NCI-H187 (cell line): ENCODE measurements at places on chromosomes 13 and 19.

- no peak for DNase-seq
Measured at GRCh38 chr13:23626700-23627099, 56.5 kb downstream of the TNFRSF19 start.

DNA sequence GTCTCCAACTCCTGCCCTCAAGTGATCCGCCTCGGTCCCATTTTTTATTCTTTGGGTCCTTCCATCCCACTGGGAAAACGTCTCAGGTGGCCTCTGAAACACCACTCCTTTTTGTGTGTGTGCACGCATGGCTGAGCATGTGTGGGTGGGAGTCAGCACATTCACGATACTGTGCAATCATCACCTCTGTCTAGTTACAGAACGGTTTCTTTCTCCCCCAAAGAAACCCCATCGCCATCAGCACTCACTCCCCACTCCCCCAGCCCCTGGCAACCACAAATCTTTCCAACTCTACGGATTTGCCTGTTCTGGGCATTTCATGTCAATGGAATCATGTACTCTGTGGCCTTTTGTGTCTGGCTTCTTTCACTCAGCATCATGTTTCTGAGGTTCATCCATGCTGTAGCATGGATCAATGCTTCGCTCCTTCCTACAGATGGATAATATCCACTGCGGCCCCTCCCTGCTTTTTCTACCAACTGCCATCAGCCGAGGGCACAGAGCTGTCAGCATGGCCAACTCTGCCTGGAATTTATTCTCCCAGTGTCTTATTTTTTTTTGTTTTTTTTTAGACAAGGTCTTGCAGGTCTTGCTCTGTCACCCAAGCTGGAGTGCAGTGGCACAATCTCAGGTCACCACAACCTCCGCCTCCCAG is 9.7 kb downstream of the F2RL3 start:
- no peak for DNase-seq

DNA sequence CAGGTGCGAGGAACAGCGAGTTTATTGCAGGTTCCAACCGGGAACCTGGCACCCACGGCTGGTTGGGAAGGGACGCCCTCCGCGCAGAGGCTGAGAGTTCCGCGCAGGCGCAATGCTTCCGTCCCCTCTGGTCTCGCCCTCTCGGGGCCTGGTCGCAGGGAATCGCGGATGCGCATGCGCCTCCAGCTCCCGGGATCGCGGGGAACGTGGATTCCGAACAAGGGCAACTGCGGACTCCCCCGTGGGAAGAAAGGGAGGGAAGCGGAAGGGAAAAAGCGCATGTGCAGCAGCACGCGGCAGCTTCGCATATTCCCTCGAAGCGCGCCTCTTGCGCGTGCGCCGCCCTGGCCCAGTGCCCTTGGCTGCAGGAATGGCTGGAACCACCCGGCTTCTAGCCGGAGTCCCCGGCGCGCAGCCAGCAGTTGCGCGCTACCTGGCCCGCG is 1.1 kb downstream of the TSSK6 start:
- no peak for DNase-seq

DNA sequence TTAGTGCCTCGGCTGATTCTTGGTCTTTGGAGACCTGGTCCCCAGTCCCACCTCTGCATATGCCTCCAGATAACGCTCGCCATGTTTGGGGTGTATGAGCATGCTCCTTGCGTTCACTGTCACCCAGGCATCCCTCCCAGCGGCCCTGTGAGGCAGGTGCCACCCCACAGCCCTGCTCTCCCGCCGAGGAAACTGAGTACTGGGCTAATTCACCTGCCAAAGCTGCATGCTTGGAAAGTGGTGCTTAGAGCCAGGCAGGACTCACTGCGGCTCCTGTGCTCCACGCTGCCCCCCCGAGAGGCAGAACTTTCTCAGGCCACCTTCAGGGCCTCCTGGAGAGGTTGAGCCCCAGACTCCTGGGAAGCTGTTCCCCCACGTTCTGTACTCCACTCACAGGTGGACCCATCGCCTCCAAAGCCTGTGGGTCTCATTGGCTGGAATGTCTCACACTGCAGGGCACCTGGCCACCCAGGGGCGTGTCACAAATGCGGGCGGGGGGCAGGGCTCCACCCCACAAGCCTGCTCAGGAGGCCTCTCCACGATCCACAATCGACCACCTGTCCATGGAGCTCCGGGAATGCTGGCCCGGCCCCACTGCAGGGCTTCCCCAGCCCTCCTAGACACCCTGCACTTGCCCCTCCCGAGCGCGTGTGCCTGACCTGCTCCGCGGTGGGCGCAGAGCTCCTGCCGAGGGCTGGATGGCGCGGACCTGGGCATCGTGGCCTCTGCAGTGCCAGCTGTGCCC is 64.6 kb downstream of the ATP11A start:
- DNase-seq: no peak

- no peak for DNase-seq
Measured at GRCh38 chr19:54125713-54126112, 10.2 kb downstream of the PRPF31 start.

DNA sequence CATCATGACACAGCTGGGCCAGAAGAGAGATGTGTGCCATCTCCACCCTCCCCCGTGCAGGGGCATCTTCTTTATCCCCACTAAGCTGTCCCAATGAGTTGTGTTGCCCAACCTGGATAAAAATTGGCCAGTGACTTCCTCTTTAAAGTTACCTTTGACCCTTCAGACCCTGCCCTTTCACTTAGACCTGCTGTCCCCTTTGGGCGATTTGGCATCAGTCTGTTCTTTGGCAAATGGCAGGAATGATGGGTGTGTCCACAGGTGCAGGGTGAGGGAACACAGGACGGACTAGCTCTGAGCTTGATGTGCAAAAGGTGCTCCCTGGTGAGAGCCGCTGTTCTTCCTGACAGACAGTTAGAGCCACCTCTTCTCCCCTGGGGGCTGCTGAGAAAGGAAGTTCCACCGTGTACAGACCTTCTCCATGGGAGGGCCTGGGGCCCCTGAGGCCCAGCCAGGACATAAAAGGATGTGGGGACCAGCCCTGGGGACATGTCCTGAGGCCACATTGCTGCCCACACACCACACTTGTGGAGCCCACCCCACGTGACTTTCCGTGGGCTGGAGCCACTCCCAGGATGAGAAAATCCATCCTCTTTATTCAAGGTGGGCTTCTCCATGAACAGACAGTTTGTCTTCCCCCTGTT is 1.7 kb downstream of the CYP4F8 start:
- no peak for DNase-seq

GRCh38 chr19:10699650-10700335 is 1.4 kb upstream of the QTRT1 start:
- DNase-seq: peak; percentile 11

GRCh38 chr13:84649853-84650252 is 767.6 kb upstream of the SLITRK1 start:
- no peak for DNase-seq

GRCh38 chr19:35860436-35860817 is 3.7 kb downstream of the KIRREL2 start:
- no peak for DNase-seq

DNA sequence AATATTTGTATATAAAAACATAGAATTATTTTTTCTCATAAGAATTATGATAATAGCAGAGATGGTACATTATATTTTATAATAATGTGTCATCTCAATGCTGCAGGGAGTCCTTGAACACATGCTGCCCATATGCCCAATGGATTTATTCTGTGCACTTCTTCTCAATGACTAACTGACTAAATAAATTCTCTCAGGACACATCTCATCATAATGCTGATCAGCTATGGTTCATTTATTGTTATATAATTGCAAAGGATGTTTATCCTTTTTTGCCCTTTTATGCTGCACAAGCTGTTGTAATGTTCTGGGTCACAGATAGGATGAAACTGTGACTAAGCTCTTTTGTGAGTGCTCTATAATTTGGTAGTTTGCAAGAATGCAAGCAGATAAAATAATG is 1273.3 kb upstream of the ATXN8OS start:
- no peak for DNase-seq

- DNase-seq: no peak
Measured at GRCh38 chr13:100537951-100538462, 50.6 kb downstream of the GGACT start.

- DNase-seq: no peak
Measured at GRCh38 chr13:84812789-84813188, 930.5 kb upstream of the SLITRK1 start.

DNA sequence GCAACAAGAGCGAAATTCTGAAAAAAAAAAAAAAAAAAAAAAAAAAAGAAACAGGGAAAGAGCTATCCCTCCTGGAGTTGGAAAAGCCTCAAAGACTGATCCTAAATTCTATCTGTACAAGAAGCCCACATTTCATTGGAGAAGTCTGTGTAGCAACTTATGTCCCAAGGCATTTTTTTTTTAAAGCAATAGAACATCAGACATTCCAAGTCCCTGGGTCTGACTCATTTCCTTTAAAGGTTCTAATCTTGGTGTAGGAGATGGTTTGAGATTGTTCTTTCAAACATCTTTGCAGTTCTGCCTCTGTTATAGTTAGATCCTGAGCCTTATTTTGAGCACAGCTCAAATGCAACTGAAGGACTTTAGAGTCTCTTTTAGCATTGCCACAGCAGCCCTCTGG is 706.5 kb upstream of the MIR17HG start:
- no peak for DNase-seq

DNA sequence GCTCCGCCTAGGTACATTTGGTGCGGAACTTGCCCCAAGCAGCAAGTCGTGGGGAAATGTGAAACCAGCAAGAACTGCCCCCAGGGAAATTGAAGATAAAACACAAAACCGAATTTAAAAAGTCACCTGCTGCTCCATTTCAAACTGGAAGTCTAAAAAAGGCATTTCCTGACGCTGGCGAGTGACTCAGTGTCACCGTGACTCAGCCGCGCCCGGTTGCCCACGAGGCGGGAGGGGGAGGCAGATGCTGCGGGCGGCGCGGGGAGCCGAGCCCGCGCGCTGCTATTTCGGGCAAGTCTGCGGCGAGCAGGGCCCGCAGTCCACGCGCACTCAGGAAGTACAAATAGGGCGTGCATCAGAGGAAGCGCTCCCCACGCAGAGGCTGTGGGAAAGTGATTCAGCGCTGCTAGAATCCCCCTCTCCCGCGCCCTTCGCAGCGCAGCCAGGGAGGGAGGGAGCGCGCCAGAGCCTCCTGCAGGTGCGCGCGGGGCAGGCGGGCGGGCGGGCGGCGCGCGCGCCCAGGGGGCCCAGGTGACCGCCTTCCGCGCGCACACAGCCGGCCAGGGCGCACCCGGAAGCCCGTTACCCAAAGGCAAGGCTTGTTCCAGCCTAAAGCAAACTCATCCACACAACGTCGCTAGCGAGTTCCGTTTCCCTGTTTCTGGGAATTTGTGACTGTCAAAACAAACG is 168.8 kb downstream of the COL4A1 start:
- peak; percentile 64 for DNase-seq

DNA sequence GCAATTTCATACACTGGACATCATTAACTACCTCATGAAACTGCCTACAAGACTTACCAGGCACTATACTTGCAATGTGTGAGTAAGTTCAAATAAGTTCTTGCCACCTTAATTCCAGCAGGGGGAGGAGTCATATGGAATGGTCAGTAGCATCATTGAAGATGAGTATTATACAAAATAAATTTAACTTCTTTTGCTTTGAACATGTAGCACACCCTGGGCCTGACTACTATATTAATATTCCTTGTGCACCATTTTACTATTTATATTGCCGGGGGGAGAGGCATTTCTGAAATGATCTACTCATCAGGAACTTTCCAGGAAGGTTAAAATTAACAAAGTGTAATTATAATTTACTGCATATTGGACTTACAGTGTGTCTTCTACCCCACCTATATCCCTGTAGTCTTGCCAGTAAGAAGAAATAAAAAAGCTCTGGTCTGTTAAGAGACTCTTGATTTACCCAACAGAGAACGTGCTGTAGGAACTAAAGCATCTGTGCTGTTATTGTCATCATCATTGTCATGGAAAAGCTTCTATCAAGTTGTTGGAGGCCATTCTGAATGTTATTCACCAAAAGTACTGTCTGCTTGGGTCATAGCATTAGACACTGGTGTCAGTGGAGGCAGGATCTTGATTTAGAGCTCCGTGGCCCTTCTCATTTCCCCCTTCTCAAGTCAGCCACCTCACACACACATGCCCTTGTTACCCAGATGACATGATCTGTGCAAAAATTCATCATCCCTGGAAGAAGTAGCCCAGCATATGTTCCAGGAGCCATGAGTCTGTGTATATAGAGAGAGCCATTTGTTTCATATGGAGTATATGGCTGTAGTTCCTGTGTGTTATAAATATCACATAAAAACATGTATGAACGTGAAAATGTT is 147.1 kb downstream of the MTUS2 start:
- no peak for DNase-seq

- no peak for DNase-seq
Measured at GRCh38 chr19:32708457-32708856, 11.1 kb upstream of the TDRD12 start.

DNA sequence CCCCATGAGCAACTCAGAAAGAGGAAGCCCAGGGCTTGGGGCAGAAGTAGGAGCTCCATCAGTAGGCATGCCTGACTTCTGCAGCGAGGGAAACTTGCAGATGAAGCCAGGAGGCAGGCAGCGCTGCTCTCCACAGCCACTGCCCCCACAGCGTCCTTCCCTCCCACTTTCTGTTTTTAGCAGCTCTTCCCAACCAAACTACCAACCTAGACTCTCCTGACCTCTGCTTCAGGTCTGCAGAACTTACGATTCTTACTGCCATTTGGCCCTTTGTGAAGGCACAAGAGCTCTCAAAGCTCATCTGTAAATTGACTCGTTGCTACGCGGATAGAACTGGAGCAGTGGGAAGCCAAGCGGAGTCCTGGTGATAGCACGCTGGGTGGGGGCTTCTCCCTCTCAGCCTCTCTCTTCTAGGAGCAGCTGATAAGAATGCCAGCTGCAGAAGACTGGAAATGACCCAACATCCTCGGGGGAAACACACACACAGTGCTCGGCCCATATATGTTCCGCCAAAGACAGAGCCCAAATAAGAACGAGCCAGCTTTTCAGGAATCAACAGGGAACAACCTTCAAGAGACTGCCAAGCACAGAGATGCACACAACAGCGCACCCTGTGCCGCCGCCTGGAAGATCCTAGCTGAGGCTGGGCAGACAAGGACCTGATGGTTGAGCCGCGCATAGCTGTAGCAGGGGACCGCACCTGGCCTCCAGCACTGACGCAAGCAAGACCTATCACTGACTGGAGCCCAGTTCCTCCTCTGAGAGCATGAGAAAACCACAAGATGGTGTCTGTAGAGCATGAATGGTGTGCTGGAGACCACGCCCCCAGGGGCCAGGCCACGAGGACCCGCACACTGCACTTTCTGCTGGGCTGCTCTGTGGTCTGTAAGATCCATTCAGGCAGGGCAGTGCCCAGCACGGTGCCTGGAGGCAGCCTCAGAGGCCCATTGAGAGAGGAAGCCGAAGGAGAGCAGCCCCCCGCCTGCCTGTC is 15.9 kb upstream of the SLC35E1 start:
- DNase-seq: peak; percentile 31

- DNase-seq: no peak
Measured at GRCh38 chr13:106178816-106179215, 356.6 kb downstream of the EFNB2 start.

GRCh38 chr19:15062036-15062435 is 12.8 kb downstream of the CASP14 start:
- DNase-seq: no peak

DNA sequence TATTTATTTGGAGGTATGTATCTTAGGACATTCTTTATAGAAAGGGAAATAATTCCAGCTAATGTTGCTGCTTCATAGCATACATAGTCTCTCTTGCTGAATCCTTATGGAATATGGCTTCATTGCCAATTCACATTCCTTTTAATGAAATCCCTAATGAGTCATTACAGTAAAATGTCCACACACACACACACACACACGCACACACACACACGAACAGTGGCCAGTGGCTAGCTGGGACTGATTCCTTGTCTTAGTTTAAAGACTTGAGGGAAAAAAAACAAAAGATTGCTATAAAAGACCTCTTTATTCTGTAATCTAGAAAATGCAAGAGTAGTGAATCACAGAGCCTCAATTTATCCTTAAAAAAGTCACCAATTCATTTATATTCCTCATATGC is 301.6 kb downstream of the SLITRK6 start:
- DNase-seq: no peak

- no peak for DNase-seq
Measured at GRCh38 chr13:110533771-110534670, 27.5 kb downstream of the RAB20 start.
